ENCODE measurements at places on chromosomes 4 and X. TPM values are rescaled to one million over a fixed set of nuclear protein-coding genes. Genes with fewer than 3 reads are reported as not detected.
A peak's percentile ranks its signal among the peaks of the same experiment; 100 is the strongest.

The TMEM47 gene
- 0.12 TPM for total RNA-seq

The MSX1 gene
- total RNA-seq = 6.0 TPM

GRCh38 chr4:16005676-16006075 lies 42.7 kb upstream of the FGFBP2 start:
- DNase-seq = no peak

- no peak for DNase-seq
Measured at GRCh38 chr4:1812720-1813119, 19.6 kb downstream of the FGFR3 start.

- no peak for DNase-seq
Measured at GRCh38 chrX:153635388-153635787, 11.6 kb upstream of the DUSP9 start.

GRCh38 chr4:176259330-176260090 lies 9.5 kb downstream of the ASB5 start:
- peak; percentile 36 for DNase-seq

DNA sequence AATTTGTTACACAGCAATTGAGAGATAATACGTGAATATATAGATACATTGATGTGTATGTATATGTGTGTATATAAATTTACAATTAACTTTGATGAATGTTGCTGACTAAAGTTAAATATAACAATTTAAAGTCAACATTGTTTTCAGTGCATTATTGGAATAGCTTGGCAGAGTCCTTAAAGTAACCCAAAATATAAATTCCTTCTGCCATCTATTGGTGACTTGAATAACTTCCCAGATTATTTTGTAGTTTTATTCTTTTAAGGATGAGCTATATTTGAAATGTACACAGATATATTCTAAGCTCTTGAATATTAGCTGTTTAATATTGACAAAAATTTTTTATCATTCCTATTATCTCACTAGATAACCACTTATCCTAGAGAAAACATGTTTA lies 298.2 kb upstream of the FSTL5 start:
- DNase-seq = no peak

DNA sequence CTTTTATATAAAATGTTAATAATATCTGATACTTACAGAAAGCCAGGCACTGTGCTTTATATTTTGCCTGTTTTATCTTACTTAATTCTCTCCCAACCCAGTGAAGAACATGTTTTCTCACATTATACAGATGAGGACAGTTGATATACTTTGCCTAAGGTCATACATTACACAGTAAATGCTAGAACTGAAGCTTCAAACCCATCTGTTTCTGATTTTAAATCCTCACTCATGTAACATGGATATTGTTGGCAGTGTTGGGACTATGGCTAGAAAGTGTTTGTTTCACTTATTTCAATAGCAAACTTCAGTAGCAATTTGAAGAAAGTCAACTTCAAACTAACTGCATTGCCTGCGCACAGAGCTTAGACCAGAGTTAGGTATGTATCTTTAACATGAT lies 57.4 kb downstream of the RAPGEF2 start:
- DNase-seq = no peak

GRCh38 chrX:1667566-1667965 lies 52.7 kb downstream of the ASMT start:
- DNase-seq = no peak

Measured in A172 (cell line).